AML-193 (cell line): ENCODE measurements at places on chromosomes 11 and 22.
A peak's percentile ranks its signal among the peaks of the same experiment; 100 is the strongest.

DNA sequence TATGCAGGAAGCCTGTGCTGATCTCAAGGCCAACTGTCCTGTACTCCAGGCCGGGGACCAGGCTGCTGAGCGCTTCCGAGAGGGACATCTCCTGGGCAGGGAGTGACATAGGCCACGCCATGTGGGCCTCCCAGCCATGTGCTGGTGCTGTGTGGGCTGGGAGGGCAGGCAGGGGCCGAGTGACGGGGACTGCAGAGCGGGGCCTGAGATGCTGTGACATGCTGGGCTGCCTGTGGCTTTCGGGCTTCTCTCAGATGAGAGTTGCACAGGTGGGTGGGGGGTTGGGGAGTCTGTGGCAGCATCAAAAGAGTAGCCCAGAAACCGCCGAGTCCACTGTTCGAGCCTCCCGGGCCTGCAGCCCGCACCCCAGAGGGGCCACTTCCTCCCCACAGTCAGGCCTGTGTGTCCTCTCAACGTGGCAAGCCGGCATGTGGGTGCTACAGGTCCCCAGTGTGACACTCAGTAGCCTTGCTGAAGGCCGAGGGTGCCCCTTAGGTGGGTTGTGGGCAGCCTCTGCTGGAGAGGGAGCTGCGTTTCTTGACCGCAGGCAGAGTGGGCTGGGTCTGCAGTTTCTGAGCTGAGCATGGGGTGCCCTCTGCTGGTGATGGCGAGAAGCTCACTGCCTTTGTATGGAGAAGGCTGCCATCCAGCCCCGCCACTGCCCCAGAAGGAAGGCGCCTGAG lies 101.2 kb downstream of the BCR start:
- DNase-seq = peak; percentile 24

DNA sequence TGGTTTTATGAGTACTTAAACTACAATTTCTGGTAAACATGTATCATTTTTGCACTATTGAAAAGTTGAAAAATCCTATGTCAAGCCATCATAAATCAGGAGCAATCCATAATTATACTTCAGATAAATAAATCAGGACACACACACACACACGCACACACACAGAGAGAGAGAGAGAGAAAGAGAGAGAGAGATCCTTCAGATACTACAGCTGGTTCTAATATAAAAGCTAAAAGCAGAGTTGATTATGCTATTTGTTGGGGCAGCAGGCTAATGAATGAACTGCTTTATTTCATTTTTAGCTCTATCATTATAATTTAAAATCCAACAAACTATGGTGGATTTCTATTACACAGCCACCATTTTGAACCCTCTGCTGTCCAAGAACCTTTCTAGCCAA lies 322.4 kb upstream of the CCDC90B start:
- DNase-seq = no peak

DNA sequence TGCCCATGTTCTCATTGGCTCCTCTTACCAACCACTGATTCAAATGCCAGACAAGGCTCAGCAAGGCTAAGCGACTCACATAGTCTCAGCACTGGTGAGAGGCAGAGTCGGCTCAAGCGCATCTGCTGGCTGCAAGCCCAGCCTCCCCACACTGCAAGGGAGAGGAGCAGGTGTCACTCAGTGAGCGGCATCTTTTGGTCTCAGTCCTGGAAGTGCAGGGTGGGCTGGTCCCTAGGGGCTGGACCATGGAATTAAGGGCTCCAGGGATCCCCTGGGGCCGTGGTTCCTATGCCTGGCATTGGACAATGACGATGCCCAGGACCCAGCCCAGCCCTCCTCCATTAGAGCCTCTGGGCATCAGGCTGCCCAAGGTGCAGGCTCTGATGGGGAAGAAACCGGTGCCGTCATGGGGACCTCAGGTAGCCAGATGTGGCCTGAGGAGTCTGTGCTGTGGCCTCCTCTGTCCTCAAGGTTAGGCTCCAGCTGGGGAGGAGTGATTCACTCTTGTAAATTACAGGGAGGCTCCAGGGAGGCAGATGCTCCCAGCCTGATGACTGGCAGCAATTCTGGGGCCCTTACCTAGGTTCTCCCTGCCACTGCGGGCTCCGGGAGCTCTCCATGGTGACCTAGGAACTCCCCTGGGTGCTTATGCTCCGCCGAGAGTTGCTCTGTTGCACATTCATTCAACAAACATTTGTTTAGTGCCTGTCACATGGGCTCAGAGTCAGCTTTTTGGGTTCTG lies 28.0 kb downstream of the FADS2 start:
- DNase-seq = no peak

GRCh38 chr11:128642571-128642970 lies 51.3 kb upstream of the FLI1 start:
- DNase-seq = no peak

- DNase-seq = no peak
Observed at GRCh38 chr11:116193321-116194131, 579.3 kb downstream of the BUD13 start.

GRCh38 chr11:112523951-112524350 lies 263.3 kb upstream of the PLET1 start:
- no peak for DNase-seq

DNA sequence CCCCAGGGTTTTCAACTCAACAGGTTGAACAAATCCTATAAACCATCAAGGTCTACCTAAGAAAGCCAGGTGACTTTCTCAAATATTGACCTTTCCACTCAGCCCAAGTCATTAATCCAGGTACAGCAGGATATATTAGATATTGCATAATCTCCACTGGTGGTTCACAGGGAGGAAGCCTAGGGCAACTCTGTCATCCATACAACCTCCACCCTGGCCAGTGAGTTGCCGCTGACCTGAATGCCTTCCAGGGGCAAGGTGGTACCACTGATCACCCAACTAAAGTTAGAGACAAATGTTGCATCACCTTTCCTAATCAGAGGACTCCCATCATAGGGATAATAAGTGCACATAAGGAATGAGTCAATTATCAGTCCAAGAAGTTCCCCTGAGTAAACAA lies 22.9 kb downstream of the GUCD1 start:
- DNase-seq = no peak

- DNase-seq = no peak
Observed at GRCh38 chr22:31509061-31509762, 12.9 kb downstream of the SFI1 start.

DNA sequence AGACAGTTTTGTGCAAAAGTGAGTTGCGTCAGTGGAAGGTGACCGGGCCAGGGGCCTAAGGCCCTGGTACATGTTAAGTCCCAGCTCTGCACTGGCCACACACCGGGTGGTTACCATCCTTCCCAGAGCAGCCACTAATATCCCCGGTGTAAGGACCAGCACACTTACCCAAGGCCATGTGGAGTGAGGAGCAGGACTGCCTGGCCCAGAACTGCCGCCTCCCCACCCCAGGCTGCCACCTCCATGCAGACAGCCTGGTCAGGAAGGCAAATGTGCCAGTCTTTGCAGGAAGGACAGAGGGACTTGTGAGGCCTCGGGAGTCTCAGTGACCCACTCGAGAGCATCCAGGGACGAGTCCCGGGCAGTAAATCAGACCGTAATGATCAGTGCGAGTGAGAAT lies 102.9 kb downstream of the MORC2 start:
- no peak for DNase-seq

DNA sequence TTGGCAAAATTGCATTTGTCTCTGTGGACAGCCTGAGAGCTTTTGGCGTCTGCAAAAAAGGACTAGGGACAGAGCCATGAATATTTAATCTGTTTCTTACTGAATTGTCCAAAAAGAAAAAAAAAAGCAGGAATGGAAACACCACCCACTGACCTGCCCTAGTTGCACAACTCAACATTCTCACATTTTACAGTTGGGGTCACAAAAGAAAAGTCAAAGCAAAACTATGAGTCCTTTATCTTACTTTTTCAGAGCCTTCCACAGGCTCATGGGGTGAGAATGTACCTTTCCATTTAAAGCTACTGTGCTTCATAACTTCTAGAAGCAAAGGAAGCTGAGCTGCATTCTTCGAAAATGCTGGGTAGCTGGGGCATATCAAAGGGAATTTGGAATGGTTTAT lies 225.7 kb downstream of the FAM76B start:
- DNase-seq = no peak

DNA sequence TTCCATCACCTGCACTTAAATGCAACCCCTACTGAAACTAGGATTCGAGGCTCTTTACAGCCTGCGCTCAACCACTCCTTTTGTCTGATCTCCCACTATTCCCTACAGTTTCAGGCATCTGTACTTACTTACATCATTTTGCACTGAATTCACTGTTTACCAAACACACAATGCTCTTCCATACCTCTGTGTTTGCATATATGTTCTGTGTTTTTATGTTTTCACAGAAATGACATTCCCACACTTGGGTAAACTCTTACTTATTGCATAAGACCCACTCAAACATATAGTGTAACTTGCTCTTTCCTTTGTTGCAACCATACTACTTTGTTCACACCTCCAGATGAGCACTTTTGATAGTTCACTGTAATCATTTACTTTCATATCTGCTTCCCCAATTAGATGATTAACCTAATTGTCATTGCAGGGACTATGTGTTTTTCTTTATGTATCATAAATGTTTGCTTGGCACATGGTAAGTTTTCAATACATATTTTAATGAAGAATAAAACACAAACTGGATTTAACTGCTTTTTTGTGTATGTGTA lies 54.6 kb downstream of the ZBTB44 start:
- no peak for DNase-seq

DNA sequence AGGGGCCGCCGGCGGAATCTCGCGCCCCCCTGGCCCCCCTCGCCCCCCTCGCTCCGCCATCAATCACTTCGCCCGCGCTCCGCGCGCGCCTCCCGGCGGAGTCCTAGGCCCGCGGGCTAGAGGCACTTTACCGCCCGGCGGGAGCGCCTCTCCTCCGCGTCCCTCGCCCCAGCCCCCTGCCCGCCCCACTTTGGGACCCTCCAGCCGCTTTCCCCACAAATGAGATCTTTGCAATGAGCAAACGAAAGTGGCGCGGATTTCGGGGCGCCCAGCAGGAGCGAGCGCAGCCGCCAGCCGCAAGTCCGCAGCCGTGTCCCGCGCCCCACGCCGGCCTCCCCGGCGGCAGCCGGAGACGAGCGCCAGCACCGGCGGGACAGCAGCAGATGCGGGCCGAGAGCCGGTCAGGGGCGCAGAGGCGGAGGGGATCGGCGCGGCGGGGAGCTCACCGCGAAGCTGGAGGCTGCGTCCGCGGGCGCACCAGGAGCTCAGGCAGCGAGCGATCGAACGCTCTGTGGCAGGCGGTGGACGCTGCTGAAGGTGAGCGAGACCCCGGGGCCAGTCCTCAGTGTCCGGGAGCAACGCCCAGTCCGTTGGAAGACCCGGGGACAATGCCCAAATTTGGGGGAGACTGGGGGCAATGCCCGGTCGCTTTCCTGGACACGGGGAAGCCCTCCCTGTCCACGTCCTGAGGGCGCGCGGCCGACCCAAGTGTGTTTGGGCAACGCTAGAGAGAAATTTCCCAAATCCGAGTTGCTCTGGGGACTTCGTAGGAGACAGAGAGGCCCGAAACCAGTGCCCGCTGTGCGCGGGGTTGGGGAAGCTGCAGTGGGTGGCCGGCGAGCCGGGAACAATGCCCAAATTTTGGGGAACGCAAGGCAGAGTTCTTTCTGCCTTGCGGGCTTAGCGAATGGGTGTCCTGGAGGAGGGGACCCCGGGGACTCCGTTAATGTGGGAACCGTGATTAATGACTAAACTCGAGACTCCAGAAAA lies 1.5 kb upstream of the IGF2 start:
- DNase-seq = no peak

DNA sequence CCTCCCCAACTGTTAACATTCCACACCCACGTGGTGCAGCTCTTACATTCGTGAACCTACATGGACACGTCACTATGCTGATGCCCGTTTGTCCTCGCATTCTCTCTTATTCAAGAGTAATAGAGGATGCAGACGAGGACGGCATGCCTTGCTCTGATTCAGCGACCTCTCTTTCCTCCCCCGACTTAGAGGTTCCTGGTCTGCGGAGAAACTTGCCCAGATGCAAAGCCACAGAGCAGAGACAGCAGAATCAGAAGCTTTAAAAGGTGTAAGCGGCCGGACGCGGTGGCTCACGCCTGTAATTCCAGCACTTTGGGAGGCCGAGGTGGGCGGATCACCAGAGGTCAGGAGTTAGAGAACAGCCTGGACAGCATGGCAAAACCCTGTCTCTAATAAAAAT lies 288.0 kb downstream of the NTM start:
- DNase-seq = no peak

DNA sequence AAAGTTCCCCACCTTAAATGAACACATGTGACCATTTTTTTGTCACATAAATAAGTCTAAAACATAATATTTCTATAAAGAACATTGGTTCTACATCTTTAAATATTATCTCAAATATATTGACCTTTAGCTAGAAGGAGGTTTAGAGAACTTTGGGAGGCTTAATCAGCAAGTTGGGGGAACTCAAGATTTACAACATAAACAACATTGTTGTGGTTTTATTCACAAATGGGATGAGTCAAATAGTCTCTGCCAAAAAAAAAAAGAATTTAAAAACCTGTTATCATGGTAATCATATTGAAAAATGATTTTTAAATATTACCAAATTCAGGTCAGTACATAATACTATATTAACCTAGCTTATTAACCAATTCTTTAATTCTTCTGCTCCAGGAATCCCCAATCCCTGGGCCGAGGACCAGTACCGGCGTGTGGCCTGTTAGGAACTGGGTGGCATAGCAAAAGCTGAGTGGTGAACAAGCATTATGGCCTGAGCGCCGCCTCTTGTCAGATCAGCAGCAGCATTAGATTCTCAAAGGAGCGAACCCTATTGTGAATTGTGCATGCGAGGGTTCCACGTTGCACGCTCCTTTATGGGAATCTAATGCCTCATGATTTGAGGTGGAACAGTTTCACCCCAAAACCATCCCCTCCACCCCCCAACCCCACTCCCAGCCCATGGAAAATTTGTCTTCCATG lies 98.2 kb downstream of the RDX start:
- no peak for DNase-seq

- DNase-seq = no peak
Observed at GRCh38 chr11:68321293-68322051, 9.1 kb downstream of the LRP5 start.

DNA sequence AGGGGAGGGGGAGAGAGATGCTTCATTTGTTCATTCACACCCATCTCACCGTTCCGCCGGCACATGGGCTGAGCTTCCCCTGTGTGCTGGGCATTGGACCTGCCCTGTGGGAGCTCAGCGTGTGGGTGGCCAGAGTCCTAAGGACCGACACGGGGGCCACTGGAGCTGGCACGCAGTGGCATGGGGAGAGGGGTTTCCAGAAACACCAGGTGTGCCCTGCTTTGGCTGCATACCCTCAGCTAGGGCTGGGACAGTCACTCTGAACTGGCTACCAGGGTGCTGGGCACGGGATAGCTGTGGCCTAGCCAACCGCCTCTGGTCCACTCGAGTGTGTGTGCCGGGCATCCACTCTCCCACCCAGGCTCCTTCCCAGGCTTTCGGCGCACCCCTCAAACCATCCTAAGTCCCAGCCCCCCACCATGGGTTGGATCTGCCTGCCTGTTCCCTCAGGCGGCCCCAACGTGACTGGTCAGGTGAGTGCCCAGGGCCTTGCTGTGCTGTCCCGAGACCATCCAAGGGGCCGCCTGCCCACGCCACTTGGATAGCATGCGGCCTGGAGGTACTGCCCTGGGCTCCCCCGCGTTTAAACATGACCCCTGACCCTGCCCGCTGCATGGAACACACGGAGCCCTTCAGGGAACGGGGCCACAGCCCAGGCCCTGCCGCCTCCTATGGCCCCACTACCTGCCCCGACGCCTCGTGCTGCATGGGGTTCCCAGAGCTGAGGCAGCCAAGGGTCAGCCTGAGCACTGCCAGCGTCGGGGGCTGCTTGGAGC lies 51.6 kb upstream of the LINC01488 start:
- DNase-seq = no peak

GRCh38 chr11:8604078-8604723 lies 10.2 kb upstream of the STK33 start:
- peak; percentile 67 for DNase-seq

GRCh38 chr11:10247011-10247410 lies 47.0 kb downstream of the SBF2 start:
- no peak for DNase-seq
